Panc1 (cell line): ENCODE measurements at places on chromosomes 6 and 20.

DNA sequence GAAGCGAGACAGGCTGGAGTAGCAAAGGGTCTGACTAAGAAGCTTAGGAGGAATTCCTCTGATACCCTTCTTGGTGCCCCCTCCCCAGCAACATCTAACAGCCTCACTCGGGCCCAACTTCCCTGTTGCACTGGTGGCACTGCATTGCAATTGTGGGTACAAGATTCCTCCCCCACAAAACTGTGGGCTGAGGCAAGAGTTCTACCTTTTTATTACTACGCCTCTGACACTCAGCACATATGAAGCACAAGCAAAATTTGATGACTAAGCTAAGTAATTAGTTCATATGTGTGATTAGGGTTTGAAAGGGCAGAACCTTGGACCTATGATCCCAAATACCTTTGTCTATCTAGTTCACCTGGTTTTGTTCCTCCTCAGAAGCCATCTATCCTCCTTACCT lies 83.5 kb downstream of the ZHX3 start:
- no peak for DNase-seq

DNA sequence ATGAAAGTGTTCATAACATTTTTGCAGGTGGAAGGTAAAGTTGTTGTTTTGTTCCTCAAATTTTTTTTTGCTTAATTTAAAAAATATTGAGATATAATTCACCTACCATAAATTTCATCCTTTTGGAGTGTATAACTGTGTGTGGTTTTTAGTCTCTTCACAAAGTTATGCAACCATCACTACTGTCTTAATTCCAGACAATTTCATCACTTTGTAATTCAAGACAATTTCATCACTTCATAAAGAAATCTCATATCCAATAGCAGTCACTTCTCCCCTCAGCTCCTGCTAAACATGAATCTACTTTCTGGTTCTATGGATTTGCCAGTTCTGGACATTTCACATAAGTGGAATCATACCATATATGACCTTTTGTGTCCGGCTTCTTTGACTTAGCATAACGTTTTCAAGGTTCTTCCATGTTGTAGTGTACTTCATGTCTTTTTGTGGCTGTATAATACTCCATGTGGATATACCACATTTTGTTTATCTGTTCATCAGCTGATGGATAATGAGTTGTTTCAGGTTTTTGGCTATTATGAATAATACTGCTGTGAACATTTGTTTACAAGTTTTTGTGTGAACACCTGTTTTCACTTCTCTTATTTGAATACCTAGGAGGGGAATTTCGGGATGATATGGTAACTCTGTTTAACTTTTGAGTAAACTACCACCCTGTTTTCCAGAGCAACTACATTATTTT lies 18.8 kb downstream of the ZFAND3 start:
- DNase-seq, result no peak

GRCh38 chr6:163857421-163857820 lies 442.9 kb downstream of the QKI start:
- no peak for DNase-seq

GRCh38 chr6:47235964-47236760 lies 73.5 kb downstream of the TNFRSF21 start:
- DNase-seq, result no peak

DNA sequence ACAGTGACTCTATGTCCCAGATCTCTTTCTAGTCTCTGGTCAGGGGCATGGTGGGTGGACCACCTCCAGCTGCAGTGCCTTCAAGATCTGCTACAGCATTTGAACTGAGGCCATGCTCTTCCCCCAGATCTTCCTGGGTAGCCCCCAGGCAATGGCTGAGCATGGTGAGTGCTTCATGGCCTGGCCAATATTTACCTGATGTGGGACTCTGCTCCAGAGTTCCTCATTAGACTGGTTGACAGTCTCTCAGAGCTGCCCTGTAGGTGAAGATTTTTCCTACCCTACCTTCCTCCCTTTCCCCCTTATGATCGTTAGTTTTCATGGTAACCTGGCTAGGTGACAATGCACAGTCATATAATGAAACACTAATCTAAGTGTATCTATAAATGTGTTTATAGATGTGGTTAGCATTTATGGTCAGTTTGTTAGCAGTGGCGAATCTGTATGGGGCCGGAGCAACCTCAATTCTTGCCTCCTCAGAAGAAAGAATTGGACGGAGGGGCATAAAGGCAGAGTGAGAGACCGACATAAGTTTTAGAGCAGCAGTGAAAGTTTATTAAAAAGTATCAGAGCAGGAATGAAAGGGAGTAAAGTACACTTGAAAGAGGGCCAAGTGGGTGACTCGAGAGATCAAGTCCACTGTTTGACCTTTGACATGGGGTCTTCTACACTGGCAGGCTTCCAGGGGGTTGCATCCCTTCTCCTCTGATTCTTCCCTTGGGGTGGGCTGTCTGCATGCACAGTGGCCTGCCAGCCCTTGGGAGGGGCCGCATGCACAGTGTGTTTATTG lies 256.3 kb downstream of the CD83 start:
- DNase-seq, result no peak

DNA sequence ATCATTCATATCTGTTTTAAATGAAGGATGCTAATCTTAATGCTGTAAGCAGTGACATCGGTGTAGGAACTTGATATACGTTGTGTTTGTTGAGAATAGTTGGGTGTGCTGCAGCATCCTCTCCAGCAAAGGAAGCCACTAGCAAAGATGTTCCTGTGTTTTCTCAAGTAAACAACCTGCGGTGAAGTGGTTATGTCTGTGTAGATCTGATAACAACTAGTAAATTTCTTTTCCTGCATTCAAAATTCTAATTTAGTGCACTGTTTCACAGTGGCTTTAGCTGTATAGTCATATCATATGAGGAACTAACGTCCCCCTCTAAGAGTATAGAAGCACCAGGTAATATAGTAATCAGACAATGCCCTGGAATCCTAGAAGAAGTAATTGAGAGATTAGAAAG lies 38.7 kb downstream of the NCOA7 start:
- no peak for DNase-seq

DNA sequence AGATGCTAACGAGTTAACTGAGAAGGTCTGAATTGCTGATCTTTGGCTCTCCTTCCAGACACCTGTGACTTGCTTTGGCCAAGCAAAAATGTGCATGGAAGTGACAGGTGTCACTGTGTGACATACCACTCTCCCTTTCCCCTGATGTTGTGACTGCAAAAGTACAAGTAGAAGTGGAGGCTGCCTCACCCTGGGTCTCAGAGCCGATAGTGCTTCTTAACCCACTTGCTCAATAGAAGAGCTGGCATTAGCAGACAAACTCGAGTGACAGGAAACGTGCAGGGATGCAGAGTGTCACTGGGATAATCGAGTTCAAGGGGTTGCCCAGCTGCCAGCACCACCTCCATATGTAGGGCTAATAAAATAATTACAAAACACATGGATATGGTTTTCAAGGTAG lies 16.4 kb upstream of the SPO11 start:
- DNase-seq, result no peak

DNA sequence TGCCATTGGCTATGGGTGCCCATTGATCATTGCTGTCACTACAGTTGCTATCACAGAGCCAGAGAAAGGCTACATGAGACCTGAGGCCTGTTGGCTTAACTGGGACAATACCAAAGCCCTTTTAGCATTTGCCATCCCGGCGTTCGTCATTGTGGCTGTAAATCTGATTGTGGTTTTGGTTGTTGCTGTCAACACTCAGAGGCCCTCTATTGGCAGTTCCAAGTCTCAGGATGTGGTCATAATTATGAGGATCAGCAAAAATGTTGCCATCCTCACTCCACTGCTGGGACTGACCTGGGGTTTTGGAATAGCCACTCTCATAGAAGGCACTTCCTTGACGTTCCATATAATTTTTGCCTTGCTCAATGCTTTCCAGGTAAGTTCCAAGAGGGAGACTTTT lies 16.4 kb downstream of the ADGRF4 start:
- DNase-seq, result no peak

- DNase-seq, result no peak
Measured at GRCh38 chr20:64101731-64102621, 5.4 kb downstream of the NPBWR2 start.

DNA sequence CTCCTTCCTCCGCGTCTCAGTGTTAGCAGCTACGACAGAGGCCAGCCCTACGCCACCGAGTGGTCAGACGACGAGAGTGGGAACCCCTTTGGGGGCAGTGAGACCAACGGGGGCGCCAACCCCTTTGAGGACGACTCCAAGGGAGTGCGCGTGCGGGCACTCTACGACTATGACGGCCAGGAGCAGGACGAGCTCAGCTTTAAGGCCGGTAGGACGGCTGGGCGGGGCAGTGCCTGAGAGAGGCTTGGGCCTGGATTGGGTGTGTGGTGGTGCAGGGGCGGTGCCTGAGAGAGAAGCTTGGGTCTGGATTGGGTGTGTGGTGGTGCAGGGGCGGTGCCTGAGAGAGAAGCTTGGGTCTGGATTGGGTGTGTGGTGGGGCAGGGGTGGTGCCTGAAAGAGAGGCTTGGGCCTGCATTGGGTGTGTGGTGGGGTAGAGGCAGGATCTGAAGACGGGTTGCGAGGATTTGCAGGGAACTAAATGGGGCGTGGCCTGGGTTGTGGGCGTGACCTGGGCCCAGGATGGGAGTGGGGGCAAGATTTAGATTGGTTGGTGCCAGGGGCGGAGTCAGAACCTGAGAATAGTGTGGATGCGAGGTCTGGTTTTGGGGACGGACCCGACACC lies 24.4 kb downstream of the SPDEF start:
- no peak for DNase-seq

GRCh38 chr20:8144282-8145245 lies 12.5 kb downstream of the PLCB1 start:
- DNase-seq, result no peak

- no peak for DNase-seq
Measured at GRCh38 chr20:48455651-48456365, 372.0 kb downstream of the PREX1 start.

DNA sequence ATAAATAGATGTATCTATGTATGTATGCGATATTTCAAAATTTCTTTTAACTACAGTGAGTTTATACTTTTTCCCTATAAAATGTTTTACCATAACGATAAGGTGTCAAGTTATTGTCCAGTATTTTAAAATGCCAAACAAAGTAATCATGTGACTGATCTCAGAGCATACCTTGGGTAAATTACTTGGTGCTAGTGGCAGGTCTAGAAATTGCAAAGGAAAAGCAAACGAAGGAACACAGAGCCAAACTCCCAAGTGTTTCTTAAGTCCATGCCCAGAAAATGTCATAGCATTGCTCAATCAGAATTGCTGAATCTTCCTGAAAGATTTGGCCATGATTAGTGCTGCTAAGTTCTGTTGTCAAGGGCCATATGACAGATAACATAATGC lies 77.5 kb downstream of the CAP2 start:
- no peak for DNase-seq

DNA sequence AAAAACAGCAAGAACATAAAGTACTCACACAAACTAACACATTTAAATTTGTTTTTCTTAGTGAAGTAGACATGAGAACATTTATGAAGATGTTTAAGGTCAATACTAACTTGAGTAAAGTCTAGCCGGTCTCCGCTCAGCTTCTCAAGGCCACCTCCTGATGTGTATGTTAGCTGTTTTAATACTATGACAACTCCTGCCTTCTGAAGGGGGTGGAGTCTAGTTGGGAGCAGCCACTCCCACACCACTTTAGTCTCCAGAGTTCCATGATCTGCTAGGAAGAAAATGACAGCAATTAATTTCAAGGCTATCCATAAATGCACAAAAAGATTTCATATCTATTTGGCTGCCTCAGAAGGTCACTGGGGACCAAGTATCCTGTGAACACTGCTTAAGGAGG lies at the start of gene GSTA3:
Gene GSTA3, minus strand, starts transcription at position 168 of the 400 bp plus-strand sequence. CDS start 3,864 bp downstream, outside the sequence.
- DNase-seq, result no peak

GRCh38 chr6:38587766-38588362 lies 51.9 kb downstream of the BTBD9 start:
- no peak for DNase-seq

- no peak for DNase-seq
Measured at GRCh38 chr6:105882828-105883227, 203.3 kb upstream of the PRDM1 start.

DNA sequence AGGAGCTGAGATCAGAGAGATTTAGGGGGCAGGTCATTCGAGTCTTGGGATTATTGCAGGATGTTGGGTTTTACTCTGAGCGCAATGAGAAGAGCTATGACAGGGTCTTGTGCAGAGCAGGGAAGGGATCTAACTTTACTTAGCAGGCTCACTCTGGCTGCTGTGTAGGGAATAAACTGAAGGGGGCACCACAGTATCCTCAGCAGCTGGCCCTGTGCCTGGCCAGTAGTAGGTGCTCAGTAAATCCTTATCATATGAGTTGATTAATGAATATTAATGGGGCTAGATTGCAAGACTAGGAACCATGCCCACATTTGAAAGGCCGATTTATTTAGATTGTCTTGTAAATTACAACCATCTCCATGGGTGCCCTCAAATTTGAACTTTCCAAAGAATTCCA lies 4.6 kb upstream of the MDGA1 start:
- no peak for DNase-seq

DNA sequence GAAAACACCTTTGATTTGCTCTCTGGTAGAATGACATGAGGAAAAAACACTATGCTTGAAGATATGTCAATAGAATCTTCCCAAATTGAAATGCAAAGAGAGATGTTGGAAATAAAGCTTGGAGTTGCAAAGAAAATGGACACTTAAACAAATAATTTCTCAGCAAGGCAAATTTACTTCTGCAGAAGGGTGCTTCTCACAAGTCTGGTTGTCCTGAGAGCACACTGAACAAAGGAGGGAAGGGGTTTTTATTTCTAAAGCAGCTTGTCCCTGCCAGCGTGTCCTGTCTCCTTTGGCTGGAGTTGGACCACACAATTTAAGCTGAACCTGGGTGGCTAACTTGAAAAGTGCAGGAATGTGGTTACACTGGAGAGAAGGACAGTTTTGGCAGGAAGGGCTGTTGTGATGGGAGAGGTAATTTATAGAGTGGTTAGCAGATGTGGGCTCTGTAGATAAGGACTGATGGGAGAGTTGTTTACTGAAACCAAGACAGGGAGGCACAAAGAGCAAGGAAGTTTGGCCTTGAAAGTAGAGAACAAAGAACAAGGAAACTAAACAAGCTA lies 454.6 kb upstream of the EYS start:
- DNase-seq, result no peak
